NCI-H774 (cell line): ENCODE measurements at places on chromosomes 11 and 22.
A peak's percentile ranks its signal among the peaks of the same experiment; 100 is the strongest.

- DNase-seq: no peak
Measured at GRCh38 chr11:36257351-36257750, 31.9 kb downstream of the COMMD9 start.

GRCh38 chr22:26471522-26471921, 12.1 kb downstream of the HPS4 start:
- no peak for DNase-seq

DNA sequence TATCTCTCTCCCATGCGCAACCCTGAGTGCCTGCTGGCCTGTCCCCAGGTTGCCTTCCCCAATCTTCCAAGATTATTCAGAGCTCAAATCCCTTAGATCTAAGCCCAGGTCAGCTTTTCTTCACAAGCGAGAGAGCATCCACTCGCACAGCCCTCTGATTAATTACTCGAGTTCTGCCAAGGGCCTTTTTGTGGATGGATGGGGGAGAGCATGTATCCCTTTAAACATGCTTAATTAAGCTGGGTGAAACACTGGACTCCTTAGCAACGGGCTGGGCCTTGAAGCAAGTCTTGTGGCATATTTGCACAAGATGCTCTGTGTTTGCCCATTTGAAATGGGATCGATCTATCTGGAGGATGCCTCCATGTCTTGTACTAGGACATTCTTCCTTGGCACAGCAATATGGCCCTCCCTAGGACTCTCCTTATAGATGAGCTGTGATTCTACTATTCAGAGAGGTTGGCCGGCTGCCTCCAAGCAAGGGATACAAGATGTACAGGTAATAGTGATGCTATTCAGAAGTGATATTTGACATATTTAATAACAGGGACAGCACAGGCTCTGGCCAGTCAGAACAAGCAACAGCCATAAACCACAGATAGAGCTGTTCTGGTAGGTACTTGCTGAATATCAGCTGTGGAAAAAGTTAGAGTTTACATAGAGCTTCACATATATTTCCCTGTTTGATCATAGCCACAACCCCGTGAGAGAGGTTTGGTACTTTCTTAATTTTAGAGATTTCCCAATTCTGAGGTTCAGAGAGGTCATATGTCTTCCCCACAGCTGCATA, 125.6 kb downstream of the CSNK2A3 start:
- DNase-seq: no peak

- peak; percentile 43 for DNase-seq
Measured at GRCh38 chr11:117072517-117073461, 25.4 kb downstream of the SIK3 start.

- no peak for DNase-seq
Measured at GRCh38 chr22:17980015-17980590, 44.3 kb downstream of the MICAL3 start.

DNA sequence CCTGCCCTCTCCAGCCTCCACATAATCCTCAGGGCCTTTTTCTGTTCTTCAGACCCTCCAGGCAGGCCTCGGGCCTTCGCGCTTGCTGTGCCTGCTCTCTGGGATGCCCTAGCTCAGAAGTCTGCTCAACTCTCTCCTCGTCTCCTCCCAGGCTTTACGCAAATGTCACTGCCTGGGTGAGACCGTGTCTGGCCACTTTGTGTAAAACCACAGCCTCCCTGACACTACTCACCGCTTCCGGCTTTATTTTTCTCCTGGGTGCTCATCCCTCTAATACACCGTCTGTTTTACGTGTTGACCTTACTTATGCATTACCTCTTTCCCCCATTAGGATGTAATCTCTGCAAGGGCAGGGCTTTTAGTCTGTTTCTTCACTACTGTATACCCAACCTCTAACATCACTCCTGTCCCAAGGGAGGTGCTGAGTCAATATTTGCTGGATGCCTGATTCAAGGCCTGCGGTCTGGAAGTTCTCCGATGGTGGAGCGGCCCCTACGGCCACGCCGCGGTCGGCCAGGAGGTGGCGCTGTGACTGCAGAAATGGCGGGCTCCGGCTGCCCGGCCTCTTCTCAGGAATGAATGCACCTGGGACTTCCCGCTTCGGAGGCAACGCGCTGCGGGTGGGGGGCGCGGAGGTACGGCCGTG, 58.2 kb upstream of the THY1 start:
- DNase-seq: peak; percentile 76

GRCh38 chr22:23294221-23294620, 113.9 kb downstream of the BCR start:
- no peak for DNase-seq

GRCh38 chr11:33557201-33557600, 143.4 kb downstream of the C11orf91 start:
- DNase-seq: no peak

DNA sequence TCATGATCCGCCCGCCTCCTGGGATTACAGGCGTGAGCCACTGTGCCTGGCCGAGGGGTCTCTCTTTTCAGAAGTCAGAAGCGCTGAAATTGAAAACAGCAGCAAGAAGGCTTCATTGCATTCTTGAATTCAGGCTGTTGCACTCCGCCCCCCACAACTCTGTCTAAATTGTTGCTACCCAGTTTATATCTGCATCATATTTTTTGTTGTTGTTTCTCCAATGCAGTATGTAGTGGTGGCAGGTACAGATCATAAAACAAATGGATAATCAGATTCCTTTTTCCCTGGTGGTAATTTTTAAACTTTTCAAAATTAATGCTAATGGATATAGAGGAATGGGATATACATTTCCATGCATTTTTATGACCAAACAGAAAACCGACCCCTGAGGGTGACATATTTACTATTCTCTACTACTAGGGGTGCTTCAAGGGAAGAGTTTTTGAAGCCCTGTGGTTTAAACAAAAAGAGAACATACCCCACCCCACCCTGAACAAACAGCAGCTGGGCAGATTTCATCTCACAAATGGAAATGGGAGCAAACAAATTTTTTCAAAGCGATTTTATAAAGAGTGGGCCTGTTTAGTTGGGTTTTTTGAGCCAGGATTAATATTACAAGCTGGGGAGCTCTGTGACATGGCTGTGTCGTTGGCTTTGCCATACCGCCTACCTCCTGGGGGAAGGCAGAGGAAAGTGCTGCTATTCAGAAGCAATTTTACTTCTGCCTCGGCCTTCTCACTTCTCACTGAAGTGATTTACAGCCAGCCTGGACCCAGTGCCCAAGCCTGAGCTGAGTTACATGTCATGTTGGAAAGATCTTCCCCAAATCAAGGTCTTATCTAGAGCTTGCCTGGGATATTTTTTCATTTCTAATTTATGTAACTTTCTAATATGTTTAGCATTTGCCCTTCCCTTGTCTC, 16.0 kb upstream of the TMA7B start:
- no peak for DNase-seq
